Lower lobe of right lung (tissue), 2 donors: ENCODE measurements at places on chromosomes 7 and 10. TPM values are rescaled to one million over a fixed set of nuclear protein-coding genes. Genes with fewer than 3 reads are reported as not detected.

Gene MMD2
- not detected for total RNA-seq

Gene NPSR1
- total RNA-seq, result not detected

DNA sequence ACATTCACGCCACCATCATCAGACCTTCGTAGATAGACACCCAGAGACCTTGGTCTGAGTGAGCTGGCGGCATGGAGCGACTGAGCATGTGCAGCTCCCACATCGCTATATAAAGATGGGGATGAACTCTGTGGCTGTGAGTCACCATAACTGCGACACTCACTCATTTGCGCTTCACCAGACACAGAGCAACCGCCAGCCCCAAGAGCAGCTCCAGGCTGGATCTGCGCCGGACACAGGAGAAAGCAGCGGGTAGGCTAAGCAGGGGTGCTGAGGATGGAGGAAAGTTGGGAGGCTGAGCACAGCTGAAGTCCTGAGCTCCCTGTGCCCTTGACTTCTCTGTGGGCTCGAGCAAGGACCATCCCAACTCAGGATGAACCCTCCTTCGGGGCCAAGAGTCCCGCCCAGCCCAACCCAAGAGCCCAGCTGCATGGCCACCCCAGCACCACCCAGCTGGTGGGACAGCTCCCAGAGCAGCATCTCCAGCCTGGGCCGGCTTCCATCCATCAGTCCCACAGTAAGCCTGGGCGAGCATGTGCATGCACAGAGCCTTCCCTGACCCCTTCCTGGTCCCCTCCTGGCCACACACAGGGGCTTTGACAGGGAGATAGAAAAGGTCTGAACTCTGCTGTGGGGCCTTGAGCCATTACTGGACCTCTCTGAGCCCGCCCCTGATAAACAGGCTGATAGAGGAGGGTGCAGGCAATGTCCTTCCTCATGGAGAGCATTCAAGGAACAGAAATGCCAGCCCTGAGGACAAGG lies at the start of gene OPN4:
OPN4 (plus strand) TSS at position 137 of the 762 bp plus-strand sequence; CDS start at position 374, 237 bp downstream.
- H3K27ac ChIP-seq, result no peak within 1 kb of the TSS
- peaks cover 4% of the 10 kb centered on the region for H3K4me1 ChIP-seq
- no peaks in the 10 kb centered on the region for H3K36me3 ChIP-seq

DNA sequence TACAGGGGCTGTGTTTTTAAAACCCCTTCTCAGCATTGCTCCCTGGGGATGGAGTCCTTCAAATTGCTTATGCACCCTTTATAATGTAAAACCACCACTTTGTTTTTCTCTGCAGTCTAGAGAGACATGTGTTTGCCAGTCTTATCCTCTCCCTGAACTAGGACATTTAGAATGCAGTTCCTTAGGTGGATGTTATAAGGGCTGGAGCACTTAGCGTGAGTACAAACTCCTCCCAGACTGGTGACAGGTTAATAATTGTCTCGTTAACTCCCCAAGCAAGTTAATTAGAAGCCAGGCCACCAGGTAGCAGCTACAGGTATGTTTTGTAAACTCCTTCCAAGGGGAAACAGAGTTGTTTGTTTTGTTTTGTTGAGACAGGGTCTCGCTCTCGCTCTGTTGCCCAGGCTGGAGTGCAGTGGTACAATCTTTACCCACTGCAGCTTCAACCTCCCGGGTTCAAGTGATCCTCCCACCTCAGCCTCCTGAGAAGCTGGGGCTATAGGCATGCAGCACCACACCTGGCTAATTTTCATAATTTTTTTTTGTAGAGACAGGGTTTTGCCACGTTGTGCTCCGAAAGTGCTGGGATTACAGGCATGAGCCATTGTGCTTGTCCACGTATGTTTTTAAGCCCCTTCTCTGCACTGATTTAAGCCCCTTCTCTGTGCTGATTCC lies 100.2 kb downstream of the FAM107B start:
- H3K36me3 ChIP-seq, result no peaks in the 10 kb centered on the region
- H3K4me3 ChIP-seq, result no peak overlapping the region
- DNase-seq, result no peak

DNA sequence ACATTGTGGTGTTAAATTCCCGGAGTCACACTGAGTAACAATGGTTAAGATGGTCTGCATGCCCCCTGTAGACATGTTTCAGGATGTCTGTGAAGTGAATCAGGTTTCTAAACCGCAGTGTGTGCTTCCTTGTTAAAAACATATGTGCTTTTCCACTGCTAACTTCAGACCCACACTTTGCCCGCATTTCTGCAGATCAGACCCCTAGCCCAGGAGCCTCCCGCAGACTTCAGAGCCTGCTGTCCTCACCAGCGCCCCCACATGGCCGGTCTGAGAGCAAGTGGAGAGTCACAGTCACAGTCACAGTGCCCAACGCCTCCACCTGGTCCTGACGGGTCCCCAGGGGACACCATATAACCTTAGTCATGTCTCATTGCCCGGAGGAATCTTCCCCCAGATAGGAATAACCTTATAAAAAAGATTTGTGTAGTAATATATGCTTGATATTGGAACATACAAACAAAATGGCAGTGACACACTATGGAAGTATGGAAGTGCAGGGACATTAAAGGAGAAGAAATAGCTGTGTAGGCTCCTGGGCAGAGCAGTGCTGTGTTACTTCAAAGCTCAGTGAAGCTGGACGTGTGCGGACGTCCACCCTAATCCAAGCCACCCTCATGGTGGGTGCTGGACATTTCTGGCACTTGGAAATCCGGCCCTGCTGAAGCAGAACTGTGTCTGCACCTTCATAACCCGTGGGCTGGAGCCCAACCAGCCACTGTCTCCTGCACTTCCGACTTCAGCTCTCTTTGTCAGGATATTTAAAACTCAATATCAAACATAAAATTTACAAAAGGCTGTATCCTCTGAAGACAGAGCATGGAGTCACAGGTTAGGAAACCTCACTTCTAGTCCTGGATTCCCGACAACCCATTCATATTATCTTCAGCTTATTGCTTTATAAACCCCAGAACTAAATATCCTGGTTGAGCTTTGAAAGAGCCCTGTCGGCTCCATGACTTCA lies 29.0 kb downstream of the GSTO2 start:
- peaks cover 35% of the 10 kb centered on the region for H3K4me1 ChIP-seq
- no peaks in the 10 kb centered on the region for H3K36me3 ChIP-seq
- no peak overlapping the region for H3K27ac ChIP-seq
- no peak overlapping the region for H3K4me3 ChIP-seq

DNA sequence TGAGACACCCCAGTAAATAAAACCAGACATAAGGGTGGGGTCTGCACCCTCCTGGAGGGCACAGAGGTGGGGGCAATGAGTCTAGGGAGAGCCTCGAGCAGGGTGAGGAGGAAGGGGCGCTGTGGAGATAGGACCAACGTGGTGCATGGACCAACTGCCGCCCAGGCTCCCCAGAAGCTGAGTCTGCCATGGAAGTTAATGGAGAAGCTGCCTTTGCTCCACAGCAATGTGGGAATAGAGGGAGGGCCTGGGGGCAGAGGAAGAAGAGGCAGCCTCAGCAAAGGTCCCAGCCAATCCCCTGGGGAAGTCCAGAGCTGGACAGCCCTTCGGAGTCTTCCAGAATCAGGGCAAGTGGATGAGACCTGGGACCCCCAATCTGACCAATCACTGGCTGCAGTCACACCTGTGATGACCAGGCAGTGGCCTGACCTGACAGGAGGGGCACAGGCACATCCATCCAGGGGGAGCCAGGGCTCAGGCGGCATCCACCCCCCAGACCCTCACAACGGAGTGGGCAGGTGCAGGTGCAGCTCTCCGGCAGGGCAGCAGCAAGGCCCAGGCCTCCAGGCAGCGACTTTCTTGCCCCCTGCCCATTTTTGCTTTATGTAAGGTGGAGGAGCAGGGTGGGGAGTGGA lies 242.2 kb upstream of the PPP2R2D start:
- no peak overlapping the region for H3K27ac ChIP-seq
- peaks cover under 1% of the 10 kb centered on the region for H3K27me3 ChIP-seq
- no peaks in the 10 kb centered on the region for H3K36me3 ChIP-seq
- H3K4me1 ChIP-seq, result no peaks in the 10 kb centered on the region
- H3K4me3 ChIP-seq, result no peak overlapping the region

DNA sequence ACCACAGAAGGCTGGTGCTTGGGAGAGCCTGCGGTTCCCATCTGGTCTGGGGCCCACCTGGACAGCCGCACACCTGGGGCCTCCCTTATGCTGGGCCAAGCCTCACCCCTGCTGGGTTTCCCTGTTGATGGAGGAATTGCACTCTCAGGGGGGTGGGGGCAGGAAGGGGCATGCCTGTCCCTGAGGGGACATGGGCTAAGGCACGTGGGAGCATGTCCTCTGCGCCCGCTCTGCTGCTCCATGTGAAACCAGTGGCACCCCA lies 43.4 kb downstream of the OAT start:
- H3K36me3 ChIP-seq, result no peaks in the 10 kb centered on the region
- no peaks in the 10 kb centered on the region for H3K27me3 ChIP-seq

DNA sequence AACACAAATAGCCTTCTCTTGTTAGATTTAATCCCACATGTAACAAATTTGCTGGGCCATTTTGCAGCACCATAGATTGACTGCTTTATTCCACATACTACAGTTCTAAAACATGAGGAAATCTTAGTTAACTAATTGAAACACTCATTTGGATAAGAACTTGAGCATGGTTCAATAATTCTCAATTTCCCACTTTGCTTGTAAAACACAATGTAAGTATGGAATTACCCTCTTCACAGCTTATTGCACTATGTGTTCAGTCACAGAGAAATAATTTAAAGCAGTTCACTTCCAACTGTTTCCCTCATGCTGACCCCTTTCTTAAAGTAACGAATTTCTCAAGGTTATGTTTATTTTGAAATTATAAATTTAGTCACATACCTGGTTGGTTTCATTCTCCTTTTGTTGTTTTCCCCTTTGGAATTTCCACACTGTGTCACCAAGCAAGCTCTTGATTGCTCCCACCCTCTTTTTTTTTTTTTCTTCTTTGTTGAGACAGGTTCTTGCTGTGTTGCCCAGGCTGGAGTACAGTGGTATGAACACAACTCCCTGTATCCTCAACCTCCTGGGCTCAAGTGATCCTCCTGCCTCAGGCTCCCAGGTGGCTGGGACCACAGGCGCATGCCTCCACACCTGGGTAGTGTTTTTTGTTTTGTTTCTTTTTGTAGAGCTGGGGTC lies 425.4 kb downstream of the EXOC4 start:
- DNase-seq, result no peak
- no peak overlapping the region for H3K4me3 ChIP-seq
- H3K4me1 ChIP-seq, result no peaks in the 10 kb centered on the region

DNA sequence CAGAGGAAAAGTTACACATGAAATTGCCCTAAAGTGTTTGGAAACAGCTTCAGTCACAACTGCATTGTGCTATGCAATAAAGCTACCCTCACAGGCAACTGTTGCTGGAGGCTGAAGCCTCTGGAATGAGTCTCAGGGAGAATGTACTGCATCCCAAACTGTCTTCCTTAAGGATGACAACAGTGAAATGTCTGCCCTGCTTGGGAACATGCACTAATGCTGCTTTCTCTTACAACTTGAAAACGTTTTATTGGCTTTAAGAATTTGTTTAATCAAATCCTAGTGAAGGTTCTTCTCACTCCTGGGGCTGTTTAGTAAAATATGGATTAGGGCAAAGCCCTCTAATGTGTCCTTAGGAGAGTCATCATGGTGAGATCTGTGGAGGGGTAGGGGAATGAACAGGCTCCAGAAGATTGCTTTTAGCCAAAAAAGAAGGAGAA lies 215.4 kb downstream of the TWIST1 start:
- no peaks in the 10 kb centered on the region for H3K27me3 ChIP-seq
- no peak for DNase-seq
- H3K36me3 ChIP-seq, result no peaks in the 10 kb centered on the region
- no peak overlapping the region for H3K27ac ChIP-seq
- H3K4me3 ChIP-seq, result no peak overlapping the region
